Right cardiac atrium (tissue), 5 donors: ENCODE measurements at places on chromosomes 11 and 22. TPM values are rescaled to one million over a fixed set of nuclear protein-coding genes. Genes with fewer than 3 reads are reported as not detected.

BTG4 gene
- not detected for total RNA-seq

ANGPTL5 gene
- 1.5 TPM for total RNA-seq

GAB2 gene
- total RNA-seq: 16.9 TPM

BEST1 gene
- total RNA-seq: 2.9 TPM

GALNT18 gene
- total RNA-seq: 32.2 TPM

VSTM5 gene
- 0.48 TPM for total RNA-seq

CLDN5 gene
- total RNA-seq: 12.8 TPM

THRSP gene
- total RNA-seq: 1.4 TPM

TMEM86A gene
- total RNA-seq: 6.8 TPM

APOA4 gene
- total RNA-seq: not detected

KDELR3 gene
- 7.8 TPM for total RNA-seq

DERL3 gene
- 6.1 TPM for total RNA-seq

POU2AF3 gene
- total RNA-seq: 0.21 TPM

ABCG4 gene
- 1.8 TPM for total RNA-seq

SAA4 gene
- total RNA-seq: not detected

VPREB3 gene
- not detected for total RNA-seq

PNPLA5 gene
- total RNA-seq: not detected

GAL3ST1 gene
- total RNA-seq: 0.47 TPM

DEPDC7 gene
- 0.62 TPM for total RNA-seq

SEZ6L gene
- total RNA-seq: 0.17 TPM

SHANK3 gene
- total RNA-seq: 28.9 TPM

MMP10 gene
- total RNA-seq: not detected

POU2F3 gene
- 0.22 TPM for total RNA-seq

DBX1 gene
- not detected for total RNA-seq

NLRP14 gene
- not detected for total RNA-seq

L3MBTL2 gene
- total RNA-seq: 18.3 TPM

DGAT2 gene
- total RNA-seq: 18.0 TPM

CRYAB gene
- total RNA-seq: 5,929 TPM

OR51B4 gene
- not detected for total RNA-seq

MMP11 gene
- total RNA-seq: 9.3 TPM

SLC22A12 gene
- total RNA-seq: not detected

WBP2NL gene
- total RNA-seq: 0.51 TPM

MYO7A gene
- total RNA-seq: 5.7 TPM

PIK3IP1 gene
- 17.6 TPM for total RNA-seq

DCHS1 gene
- 19.2 TPM for total RNA-seq

MTCH2 gene
- 75.8 TPM for total RNA-seq

RBMXL2 gene
- total RNA-seq: not detected
